B cell (primary cell): ENCODE measurements at places on chromosomes 2 and 18. TPM values are rescaled to one million over a fixed set of nuclear protein-coding genes. Genes with fewer than 3 reads are reported as not detected.

- no peak for DNase-seq
Observed at GRCh38 chr2:238413368-238413767, 13.4 kb upstream of the ASB1 start.

DNA sequence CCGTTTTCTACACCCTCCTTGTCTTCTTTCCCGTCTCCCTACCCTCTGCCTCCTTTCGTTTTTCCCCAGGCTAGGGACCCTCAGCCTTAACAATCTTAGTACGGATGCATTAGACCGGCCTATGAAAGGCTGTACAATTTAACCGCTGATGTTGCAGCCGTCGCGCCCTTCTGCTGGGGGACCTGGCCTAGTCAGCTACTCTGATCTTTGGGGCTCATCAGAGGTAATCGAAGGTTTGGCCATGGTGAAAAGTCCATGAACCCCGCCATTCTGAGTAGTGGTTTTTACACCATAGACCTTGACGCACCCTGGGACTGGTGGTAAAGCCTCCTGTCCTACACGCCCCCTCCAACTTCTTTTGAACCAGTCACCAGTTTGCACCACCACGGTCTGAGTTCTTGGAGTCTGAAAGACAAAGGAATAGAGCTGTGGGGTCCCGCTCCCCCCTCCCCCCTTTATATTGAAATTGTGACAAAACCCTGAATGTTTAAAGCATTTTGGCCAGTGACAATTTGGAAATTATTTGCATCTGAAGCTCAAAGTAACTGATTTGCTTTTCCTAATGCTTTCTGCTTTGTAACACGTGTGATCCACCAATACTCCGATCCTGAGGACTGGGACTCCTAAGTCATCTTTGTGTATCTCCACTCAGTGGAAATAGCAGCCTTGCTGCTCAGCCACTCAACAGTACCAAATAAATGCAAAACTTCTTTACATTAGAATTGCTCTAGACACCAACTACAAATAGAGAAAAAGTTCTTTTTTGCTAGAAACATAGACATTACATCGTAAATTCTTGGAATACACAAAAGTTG lies 642 bp upstream of the SRSF7 start:
- DNase-seq, result no peak

DNA sequence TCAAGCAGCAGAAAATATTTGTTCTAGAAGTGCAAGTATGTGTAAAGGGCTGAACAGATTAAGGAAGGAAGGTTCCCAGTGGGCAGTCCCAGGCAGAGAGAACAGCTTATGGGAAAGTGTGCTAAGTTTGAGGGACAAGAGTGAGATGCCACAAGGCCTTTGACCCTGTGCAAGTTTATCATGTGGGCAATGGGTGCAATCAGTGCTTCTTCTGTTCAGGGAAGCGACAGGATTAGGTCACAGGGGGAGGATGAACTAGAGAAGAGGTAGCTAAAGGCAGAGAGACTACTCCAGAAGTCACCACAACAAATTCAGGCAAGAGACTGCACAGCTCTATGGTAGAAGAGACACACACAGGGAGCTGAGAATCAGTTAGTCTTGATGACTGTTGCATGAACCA lies 44.3 kb downstream of the LPIN2 start:
- peak; percentile 34 for DNase-seq

- DNase-seq, result no peak
Observed at GRCh38 chr2:226692521-226693126, 107.0 kb downstream of the IRS1 start.

- no peak for DNase-seq
Observed at GRCh38 chr2:32095671-32096070, 32.3 kb downstream of the SPAST start.

DNA sequence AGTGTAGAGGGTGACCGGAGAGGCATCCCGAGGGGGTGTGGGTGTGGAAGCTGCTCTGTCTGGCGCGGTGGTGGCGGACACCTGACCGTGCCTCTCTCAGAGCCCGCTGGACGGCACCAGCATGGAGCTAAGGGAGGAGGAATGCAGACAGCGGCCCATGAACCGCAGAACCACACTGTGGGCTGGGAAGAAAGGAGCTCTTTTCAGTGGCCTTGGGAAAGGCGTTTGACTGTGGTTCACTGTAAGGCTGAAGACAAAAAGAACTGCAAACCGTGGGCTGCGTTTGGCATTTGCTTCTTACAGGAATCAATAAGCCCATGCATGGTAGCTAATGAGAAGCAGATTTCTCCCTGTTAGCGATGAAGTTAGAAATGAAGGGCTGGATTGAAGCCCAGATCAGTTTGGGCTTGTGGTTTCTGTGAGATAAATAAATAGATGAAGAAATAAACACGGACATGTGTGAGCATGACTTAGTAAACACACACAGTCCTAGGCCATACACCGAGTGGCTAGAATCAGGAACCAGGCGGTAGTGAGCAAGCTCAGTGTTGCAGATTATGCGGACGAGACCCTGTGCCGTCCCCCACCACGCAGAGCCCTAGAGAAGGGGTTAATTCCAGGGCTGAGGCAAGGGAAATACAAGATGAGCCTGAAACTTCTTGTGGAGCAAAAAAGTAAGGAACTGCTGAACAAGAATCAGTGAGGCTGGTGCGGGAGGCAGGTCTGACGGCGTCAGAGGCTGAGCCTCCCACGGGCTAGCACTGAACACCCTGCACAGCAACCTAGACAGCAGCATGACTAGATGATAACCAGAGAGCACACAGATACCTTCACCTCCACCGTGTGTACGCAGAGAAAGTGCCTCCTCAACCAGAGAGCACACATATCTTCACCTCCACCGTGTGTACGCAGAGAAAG lies 29.3 kb upstream of the NFATC1 start:
- no peak for DNase-seq

DNA sequence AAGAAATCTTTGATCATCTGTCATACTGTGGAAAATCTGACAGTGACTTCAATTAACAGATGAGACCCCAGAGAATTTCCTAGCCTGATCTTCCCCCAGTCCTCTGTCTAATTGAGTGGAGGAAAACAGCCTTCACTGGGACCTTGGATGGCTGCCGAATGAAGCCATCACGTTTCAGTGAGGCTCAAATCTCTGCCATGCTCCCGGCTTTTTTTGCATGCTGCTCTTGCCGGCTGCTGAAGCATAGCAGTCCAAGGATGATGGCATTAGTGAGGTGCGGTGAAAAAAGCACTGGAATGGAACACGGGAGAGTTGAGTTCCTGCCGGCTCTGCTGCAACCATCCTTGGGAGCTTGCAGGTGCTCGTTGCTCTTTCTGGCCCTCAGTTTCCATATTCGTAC lies 430.5 kb downstream of the SLC4A3 start:
- DNase-seq, result no peak

- DNase-seq, result peak; percentile 32
Observed at GRCh38 chr2:120261387-120262006, 8.8 kb downstream of the RALB start.

Gene AMER3
- total RNA-seq, result not detected in 2 replicates

Gene RRM2
- 1.2 and 1.3 TPM in 2 replicates for total RNA-seq

Gene HOXD10
- not detected in 2 replicates for total RNA-seq
